ENCODE measurements at places on chromosomes 16 and 17.

GRCh38 chr16:8655184-8655717 lies 19.2 kb upstream of the ABAT start:
- DNase-seq = peak; percentile 59

DNA sequence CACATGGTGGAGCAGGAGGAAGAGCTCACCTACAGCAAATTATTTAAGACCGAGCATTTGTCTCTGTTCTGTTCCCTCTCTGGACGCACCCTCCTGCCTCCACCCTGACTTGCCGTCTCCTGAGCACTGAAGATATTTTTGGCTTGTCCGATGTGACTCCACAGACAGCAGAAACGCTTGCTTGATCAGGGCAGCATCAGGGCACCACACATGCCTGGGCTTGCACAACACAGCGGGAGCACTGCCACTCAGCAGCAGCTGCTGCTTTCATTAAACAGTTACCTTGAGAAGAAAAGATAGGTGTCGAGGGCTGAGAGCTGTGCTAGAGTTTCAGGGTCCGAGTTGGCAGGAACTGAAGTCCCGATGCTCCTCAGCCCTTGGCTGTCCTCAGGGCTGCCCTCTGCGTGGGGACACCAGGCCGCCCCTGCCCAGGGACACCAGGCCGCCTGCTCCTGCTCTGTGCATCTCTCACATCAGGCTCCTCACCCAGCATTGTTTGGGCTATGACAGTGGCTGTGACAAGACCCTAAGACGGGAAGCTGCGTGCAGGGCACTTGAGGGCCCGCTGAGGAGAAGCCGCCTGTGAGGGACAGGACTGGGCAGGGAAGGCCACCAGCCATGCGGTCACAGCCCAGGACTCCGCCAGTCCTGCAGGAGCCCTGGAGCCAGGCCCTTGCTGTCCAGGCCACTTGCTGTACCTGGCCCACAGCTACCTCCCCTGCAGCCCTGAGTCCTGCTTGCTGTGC lies 21.3 kb upstream of the CDH15 start:
- DNase-seq = no peak

GRCh38 chr17:51373489-51374152 lies 113.3 kb downstream of the UTP18 start:
- no peak for DNase-seq

DNA sequence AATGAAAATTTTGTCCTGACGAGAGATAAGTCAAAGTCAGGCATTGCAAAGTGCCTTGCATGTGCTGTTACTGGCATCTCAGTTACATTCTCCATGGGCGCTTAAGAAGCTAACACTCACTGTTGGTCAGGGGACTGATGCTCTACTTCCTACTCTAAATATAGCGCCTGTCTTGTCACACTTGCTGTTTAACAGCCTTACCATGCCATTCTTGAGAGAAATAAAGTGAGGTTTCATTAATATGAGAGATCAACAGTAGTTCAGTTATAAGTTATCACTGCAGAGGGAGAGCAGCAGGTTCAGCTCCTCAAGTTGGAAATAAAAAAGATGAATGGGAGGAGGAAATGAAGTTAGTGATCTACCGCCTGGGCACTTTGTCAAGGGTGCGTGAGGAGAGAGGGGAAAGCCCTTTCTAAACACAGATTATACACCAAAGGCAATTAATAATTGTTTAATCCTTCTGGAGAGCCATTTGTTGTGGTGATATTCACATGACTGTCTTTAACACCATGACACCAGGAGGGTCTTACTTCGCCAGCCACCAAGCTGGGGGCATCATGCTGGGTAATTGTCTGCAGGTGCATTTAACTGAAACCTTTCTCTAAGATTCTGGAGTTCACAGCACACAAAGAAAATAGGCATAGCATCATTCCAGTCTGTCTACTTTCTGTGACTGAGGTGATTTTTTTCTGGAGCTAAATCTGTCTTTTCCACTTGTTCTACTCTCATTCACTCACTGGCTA lies 568.7 kb upstream of the HSBP1 start:
- DNase-seq = no peak

DNA sequence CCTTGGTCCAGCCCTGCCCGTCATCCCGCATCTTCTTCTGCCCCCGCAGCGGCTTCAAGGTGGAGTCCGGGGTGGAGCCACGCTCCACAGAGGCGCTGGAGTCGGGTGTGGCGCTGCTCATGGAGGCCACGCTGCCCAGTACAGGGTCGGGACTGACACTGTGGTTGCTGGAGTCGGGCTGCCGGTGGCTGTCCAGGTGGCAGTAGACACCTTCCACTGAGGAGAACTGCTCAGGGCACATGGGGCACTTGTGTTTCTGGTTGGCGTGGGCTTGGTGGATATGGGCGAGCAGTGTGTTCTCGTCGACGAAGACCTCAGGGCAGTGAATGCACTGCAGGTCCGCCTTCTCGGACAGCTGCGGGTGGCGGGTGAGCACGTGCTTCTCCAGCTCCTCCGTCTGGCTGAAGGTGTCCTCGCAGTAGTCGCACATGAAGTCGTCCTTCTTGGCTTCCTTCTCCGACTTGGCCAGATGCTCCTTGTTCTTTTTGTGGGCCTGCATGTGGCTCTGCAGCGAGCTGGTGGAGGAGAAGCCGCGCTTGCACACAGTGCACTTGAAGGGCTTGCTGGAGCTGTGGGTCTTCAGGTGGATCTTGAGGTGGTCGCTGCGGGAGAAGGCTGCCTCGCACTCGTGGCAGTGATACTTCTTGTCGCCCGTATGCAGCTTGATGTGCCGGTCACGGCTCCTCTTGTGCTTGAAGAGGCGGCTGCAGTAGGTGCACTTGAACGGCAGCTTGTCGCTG lies 217.8 kb downstream of the ZNF423 start:
- no peak for DNase-seq

GRCh38 chr17:55086635-55087058 lies 118.1 kb downstream of the STXBP4 start:
- peak; percentile 75 for DNase-seq

- DNase-seq = peak; percentile 48
These were observed 19.1 kb downstream of the NGFR start for GRCh38 chr17:49514071-49514721.

DNA sequence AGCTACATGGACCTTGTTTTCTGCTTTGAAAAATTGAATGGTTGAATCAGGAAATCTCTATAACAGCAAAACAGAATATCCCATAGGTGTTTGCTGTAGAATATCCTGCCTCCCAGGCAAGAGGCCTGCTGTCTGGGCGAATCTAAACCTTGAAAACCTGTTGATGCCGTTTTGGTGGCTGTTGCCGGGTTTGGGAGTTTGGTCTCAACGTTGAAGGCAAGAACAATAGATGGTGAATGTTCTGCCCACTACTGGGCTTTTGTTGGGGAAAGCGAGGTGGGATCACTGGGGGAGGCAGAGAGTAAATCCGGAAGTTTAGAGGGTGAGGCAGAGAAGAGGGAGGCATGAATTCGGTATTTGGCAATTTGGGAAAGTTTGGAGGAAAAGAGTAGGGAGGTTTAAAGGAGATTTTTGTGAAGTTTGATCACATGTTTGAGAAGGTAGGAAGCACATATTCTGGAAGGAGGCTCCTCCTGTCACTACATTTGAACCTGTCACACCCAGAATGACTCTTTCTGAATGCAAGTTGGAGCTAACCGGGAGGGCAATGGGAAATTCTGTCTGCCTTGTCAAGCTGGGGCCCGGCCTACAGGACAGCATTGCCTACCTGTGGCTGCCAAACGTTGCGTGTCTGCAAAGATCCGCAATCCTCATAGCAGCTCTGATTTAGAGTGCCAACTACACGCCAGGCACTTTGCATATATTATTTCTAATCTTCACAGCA lies 46.5 kb downstream of the GPRC5B start:
- DNase-seq = no peak

DNA sequence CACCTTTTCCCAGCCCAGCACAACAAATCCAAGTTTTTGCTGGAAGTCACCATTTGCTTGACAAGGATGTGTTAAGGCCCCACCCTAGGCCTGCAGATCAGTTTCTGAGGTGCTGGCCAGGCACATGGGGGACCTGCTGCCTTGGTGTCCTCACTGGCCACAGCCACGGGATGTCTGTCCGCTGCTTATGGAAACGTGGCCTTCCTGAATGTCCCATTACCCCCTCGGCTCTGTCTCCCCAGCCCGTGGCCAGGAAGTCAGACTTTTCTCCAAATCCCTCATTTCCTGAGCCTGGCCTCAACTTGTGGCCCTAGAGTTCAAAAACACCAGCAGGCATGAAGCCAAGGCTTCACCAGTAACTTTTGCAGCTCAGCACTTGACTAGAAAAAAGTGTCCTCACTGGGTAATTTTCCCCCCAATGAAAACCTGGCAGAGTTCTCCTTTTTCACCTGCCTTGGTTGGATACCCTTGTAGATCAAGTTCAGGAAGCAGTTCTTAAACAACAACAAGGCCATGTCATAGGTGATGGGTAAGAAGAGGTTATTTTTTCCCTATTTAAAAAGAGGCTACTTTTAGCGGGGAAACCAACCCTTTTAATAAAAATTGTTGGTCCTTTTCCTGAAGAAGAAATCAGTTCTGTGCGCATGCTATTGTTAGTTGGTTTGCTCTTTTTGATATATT lies 80.8 kb downstream of the SOCS1 start:
- no peak for DNase-seq

- DNase-seq = no peak
These were observed 78.0 kb downstream of the KNOP1 start for GRCh38 chr16:19639986-19640421.

- DNase-seq = no peak
These were observed 443.0 kb upstream of the CCL2 start for GRCh38 chr17:33811984-33812577.

DNA sequence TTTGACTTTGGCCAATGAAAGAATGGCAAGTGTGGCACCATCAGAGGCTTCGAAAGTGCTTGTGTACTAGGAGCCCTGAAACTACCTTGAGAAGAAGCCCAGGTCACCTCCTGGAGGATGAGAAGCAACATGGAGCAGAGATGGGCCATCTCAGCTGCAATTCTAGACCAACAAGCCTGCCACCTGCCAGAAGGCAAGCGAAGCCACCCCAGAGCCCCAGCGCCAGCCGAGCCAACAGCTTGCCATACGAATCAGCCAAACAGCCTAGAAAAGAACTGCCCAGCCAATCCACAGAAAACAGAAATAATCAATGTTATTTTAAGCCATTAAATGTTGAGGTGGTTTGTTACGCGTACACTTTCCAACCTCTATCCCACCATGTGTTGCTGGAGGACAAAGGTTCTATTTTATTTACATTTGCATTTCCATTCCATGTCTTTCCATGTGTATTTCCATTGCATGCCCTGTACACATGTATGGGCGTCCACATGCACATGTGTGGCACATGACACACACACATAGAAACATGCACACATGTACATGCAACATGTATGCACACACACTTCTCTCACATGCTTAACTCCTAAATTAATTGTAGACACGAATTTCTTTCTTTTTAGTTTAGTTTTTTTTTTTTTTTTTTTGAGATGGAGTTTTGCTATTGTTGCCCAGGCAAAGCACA lies 144.3 kb upstream of the TNRC6C start:
- no peak for DNase-seq

DNA sequence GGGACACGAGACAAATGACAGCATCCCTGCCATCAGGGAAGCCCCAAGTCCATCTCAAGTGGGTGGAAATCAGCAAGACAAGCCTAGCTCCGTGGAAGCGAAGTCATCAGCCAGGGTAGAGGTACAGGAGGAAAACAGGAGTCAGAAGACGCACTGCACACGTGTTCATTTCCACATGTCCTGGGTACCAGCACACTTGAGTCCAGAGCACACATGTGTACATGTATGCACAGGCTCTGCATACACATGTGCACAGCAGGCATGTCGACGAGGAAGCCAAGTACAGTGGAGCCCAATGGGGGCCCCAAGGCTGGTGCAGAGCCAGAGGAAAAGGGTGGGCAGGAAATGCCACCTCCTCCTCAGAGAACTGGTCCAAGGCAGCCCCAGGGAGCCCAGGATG lies 75.9 kb downstream of the ZNF423 start:
- DNase-seq = no peak

- DNase-seq = peak; percentile 94
These were observed 36.4 kb downstream of the HEATR3 start for GRCh38 chr16:50102051-50102746.
